ENCODE measurements at places on chromosomes 6 and 20. TPM values are rescaled to one million over a fixed set of nuclear protein-coding genes. Genes with fewer than 3 reads are reported as not detected.

DNA sequence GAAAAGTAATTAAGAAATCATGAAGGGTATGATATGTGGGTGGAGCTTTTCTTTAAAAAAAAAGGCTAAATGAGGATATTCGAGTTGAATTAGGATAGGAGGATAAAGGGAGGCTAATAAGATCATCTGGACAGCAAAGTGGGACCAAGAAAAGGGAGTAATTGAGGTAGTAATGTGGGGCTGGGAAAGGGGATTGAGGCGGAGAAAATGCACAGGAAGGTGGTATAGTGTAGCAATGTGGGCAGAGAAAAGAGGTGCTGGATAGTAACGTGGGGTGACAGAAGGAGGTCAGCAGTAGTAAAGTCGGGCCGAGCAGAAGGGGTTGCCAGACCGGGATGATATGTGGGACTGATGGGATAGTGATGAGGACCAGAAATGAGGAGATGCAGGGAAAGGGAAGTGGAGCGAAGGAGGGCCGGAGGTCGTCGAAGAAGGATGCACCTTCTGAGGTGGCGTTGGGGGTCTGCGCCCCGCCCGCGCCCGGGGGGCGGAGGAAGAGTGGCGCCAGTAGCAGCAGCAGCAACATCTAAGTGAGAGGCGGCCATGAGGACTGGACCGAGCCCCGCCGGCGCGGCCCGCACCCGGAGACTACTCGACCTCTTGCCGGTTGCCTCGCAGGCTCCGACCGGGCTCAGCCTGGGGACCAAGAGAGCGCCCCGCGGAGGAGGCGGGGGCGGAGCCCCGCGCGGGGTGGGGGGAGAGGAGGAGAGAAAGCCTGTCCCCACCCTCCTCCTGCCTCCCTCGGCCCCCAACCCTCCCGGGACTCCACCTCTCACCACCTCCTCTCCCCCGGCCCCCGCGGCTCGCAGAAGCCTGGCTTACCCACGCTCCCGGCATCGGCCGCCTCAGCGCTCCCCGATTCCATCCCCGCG, 887 bp downstream of the GABBR1 start:
- DNase-seq, result peak; percentile 78

DNA sequence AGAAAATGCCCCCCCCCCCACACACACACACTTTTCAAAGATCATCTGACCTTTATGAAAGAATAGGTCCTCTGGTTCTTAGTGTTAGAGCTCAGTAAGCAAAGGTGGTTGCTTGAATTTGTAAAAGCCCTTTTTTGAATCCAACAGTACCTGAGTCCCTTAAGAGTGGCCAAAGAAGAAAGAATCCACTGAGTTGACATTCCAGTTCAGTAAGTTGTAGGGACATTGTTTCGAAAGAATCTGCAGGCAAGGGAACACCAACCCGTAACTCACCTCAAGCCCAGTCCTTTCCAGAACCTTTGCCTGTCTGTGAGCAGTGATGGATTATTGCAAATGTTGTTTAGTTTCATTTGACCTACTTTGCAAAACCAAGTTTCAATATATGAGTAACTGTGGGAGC, 64.2 kb upstream of the MAP3K4 start:
- DNase-seq, result no peak

DNA sequence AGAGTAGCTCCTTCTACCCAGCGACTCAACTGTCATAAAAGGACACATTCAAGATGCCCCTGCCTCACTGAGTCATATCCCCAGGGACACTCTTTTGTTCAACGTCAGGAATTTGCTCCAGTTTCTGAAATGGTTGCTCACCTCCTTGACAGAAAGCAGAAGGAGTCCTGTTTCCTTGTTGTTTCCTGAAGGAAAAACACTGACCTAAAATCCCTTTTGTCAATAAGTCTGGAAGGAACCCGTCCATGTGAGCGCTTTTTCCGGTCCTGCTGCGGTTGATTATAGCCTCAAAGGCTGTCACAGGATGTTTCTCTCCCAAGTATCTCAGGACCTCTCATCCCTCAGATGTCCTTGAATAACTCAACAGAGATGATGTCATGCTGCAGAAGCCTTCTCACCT, 113.6 kb upstream of the PLEKHG1 start:
- no peak for DNase-seq

CD93 gene
- 4.1 TPM for total RNA-seq

BPI gene
- total RNA-seq, result 0.63 TPM
